Stimulated activated CD8-positive, alpha-beta memory T cell treated with anti-CD3 and anti-CD28 coated beads, Interleukin-4, amount 100 ng/mL, for 1 hour (primary cell): ENCODE measurements at places on chromosomes 6 and 20.

GRCh38 chr6:81634155-81634880 lies 118.2 kb downstream of the TENT5A start:
- no peak for DNase-seq

DNA sequence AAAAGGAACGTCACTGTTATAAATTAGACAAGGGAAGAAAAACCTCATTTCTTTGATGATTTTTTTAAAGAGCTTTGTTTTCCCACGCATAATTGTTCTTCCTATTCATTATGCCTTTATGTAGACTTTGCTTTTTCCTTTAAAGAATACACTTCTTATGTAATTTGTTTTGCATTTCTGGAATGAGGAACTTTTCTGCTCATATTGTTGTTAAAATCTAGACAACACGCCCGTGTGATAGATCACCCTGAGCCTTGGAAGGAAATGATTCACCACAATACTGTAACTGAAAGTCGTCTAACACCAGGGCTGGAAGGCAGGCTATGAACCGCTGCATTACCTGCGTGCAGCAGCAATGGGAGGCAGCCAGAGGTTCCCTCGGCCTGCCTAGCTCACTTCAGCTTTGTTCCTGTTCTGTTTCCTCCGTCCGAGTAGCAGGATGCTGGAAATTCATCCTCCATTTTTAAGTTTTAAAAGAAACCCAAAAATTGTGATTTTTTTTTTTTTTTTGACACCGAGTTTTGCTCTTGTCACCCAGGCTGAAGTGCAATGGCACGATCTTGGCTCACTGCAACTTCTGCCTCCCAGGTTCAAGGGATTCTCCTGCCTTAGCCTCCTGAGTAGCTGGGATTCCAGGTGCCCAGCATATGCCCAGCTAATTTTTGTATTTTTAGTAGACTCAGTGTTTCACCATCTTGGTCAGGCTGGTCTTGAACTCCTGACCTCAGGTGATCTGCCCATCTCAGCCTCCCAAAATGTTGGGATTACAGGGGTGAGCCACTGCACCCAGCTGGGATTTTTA lies 49.6 kb upstream of the ZNF217 start:
- DNase-seq = peak; percentile 13

- DNase-seq = peak; percentile 28
Observed at GRCh38 chr6:122381494-122382265, 17.8 kb upstream of the HSF2 start.

- DNase-seq = no peak
Observed at GRCh38 chr6:164982389-164982788, 327.0 kb downstream of the C6orf118 start.

GRCh38 chr6:56359201-56359899 lies 112.0 kb upstream of the COL21A1 start:
- DNase-seq = peak; percentile 2

DNA sequence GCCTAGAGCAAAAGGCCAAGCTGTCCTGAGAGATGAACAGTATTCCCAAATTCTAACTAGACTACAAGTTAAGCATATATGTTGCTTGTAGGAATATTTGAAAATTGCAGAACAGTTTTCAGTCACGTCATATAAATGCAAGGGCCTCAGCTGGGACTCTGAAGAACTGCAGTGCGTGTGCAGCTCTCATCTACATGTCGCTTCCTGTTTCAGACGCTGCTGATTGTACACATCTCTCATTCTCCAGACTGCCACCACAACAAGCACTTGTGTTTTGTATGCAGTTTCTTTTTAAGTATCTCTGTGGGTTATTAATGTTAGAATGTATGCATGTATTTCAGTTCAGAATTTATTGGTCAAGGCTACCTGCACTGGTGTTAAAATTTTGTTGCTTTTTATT lies 119.7 kb downstream of the MAP3K4 start:
- no peak for DNase-seq

DNA sequence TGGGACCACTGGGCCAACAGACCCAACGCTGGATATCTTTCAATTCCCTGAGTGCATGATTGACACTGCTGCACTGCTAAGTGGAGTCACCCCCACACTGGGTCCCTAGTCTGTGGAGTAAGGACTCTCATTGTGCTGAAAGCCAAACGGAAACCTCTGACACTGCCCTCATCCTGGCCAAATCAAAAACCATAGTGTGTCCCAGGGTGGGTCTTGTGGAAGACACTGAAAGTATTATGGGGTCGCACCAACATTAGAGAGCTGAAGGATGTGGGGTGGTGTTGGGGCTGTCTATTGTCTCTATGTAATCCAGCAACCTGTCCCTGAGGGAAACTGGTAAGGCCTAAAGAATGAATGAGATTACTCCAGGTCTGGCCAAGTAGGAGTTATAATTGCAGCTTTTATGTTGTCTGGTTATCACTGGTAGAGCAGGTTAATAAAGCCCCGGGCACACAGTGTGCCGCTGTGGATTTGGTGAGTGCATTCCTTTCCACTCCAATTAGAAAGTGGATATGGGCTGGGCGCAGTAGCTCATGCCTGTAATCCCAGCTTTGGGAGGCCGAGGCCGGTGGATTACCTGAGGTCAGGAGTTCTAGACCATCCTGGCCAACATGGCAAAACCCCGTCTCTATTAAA lies 57.9 kb downstream of the HLA-A start:
- DNase-seq = no peak

GRCh38 chr20:25296094-25297093 lies 48.5 kb downstream of the PYGB start:
- DNase-seq = no peak

- DNase-seq = no peak
Observed at GRCh38 chr20:7765221-7765620, 175.0 kb downstream of the HAO1 start.

- DNase-seq = no peak
Observed at GRCh38 chr20:36447101-36447500, 94.2 kb upstream of the MYL9 start.

DNA sequence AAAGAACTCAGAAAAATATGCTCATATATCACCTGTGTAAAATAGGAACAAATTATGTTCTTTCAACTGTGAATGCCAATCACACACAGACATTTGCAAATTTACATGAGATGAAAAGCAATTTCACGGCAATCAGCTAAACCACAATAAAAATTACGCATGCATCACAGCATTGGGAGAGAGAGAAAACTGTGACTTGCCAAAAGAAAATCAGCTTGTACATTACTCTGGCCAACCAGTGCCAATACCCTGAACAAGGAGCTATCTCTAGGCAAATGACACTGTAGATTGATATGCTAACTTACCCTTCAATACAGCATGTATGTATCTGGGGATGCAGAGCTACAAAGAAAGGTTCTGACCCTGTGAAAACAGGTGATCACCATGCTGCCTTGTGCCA lies 515.6 kb downstream of the EYS start:
- no peak for DNase-seq

- no peak for DNase-seq
Observed at GRCh38 chr6:41367700-41368099, 32.3 kb downstream of the NCR2 start.

- no peak for DNase-seq
Observed at GRCh38 chr6:167472148-167472547, 147.3 kb downstream of the TTLL2 start.

GRCh38 chr6:13439644-13440043 lies 47.8 kb downstream of the GFOD1 start:
- no peak for DNase-seq

DNA sequence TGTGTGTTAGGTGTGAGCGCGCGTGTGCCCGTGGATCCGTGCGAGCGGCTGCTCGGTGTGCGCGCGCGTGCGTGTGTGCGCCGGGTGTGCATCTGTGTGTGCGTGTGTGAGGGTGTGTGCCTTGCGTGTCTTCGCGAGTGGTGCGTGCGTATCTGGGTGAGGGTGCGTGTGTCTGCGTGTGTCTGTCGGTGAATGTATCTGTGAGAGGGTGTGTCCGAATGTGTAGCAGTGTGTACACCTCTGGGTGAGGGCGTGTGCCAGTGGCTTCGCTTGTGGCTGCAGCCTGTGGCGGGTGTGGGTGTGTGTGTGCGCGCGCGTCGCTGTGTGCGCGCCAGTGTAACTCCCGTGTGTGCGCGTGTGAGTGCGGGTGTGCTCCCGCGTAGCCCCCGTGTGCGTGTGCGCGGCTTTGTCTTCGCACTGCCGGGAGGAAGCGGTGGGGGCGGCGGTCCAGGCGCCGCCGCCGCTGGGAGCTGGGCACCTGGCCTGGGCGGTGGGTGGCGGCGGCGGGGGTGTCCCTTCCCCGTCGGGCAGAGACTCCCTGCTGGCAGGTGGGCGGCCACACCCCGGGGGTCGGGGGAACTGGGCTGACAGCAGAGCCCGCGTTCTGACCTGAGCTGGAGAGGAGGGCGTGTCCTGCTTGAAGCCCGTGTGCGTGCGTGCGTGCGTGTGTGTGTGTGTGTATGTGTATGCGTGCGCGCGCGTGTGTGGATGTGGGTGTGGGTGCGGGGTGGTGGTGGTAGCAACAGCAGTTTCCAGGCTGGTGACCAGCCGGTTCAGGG lies 61.3 kb upstream of the EPB41L1 start:
- no peak for DNase-seq

DNA sequence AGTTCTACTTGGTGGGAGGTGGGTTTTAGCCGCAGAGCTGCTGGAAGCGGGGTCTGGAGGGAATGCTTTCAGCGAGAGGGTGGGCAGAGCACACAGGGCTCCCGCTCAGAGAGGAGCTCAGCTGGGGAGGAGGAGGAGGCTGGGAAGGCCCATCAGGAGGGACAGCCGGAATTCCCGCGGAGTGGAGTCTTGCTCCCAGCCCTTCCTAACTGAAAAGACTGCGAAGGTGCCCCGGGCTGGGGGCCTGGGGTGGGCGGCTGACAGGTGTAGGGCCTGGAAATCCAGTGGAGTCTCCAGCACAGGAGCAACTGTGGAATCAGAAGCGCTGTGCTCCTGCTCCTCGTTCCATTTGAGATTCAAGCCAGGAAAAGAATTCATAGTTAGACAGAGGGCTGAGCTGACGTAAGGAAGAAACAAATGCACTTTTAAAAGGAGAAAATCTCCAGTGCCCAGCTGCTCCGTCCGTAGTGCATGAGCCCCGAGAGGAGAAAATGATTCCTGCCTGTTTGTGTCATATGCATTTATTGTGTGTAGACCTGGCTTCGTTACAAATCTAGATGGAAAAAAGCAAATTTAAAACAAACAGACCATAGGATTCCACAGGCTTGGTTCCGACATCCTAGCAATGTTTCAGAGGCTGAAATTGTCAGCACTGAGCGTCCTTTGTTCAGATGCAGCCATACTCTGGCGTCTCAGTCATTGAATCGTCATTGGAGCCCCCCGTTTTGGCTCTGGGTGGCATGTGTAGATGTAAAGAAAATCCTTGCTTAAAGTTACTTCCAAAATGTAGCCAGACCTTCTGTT lies 197.7 kb downstream of the SMOC2 start:
- no peak for DNase-seq

DNA sequence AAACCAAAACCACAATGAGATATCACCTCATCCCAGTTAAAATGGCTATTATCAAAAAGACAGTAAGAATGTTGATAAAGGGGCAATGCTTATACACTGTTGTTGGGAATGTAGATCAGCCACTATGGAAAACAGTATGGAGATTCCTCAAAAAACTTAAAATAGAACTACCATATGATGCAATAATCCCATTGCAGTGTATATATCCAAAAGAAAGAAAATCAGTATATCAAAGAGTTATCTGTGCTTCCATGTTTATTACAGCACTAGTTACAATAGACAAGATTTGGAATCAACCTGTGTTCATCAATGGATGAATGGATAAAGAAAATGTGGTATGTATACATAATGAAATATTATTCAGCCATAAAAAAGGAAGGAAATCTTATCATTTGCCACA lies 3.5 kb upstream of the FABP7 start:
- no peak for DNase-seq

GRCh38 chr6:48567016-48567415 lies 456.0 kb upstream of the PTCHD4 start:
- DNase-seq = no peak

GRCh38 chr20:41701588-41702348 lies 83.6 kb upstream of the CHD6 start:
- no peak for DNase-seq

DNA sequence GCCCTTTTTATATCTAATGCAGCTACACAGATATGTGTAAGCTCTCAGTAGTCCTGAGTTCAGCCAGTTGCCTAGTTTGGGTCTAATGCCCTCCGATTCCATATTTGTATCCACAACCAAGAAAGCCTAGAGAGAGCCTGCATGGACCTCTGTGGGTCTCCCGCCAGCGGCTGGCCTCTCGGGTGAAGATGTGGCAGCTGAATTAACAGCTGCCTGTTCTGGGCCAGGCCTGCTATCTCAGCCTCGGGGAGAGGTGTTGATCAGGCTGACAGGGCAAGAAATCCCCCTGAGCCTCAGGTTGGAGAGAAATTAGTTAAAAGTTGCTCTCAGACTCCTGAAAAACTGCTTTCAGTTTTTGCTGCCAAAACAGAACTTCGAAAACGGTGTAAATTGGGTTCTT lies 19.8 kb downstream of the PTK7 start:
- DNase-seq = no peak

DNA sequence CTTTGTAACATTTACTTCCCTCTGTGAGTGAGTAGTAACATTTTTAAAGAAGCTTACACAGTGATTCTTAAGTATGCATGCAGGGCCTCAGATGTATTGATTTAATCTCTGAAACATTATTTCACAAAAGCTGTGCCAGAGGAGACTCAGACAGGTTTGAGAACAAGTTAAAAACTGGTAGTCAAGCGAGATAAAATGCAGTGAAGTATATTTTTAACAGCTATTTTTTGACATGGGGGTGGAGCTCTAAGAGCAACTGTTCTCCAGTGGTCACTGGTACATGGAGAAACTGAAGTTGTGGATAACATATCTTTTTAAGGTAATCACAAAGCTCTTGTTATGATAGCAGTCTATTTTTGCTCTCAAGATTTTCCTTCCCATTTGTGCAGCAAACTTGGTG lies 20.4 kb downstream of the DSTN start:
- DNase-seq = no peak

GRCh38 chr20:33019465-33020277 lies 11.8 kb upstream of the BPIFB6 start:
- DNase-seq = no peak

DNA sequence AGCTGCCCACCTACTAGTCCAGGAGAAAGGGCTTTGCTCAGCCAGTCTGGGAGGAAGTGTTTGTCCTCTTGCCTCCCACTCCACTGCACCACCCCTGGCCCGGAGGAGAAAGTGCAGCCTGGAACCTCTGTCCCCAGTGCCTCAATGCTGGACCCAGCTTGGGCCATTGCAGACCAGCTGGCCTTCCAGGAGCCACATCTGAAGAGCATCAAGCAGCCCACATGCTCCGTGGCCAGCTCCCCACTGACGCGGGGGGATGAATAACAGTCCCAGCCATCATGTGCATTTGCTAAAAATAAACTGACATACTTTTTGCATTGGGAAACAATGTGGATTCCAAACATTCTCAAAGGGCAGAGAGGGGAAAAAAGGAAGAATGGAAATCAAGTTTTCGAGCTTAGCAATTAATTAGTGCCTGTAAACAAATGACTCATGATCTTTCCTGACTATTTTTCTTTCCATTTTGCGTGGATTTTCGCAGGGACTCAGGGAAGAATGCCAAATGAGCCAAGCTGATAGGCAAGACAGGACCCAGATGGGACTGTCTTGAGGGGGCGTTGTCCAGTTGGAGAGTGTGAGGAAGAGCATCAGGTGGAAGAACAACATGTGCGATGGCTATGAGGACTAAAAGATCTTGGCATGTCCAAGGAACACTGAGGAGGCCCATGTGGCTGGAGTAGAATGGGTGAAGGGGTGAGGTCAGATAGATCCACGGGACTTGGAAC lies 34.1 kb downstream of the CEBPB start:
- DNase-seq = no peak

GRCh38 chr6:288866-289265 lies 3.4 kb upstream of the DUSP22 start:
- no peak for DNase-seq
